ENCODE measurements at places on chromosomes 7 and 10.

- DNase-seq = no peak
Observed at GRCh38 chr7:71131256-71132126, 453 bp upstream of the GALNT17 start.

DNA sequence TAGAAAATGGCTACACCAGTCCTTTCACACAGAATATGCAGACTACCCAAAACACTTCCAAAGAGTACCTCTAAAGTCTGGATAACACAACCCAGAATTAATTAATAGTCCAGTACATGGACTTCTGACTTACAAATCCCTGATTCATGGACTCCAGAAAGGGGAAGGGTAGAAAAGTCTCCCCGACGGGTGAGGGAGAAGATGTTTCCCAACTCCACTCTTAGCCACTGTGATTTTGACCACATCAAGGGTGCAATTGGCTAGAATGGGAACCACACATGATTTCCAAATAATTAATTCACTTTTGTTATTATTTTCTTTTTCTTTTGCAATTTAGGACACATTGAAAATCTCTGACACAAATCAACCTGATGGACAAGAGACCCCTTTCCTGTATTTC lies 1.4 kb downstream of the TMEM130 start:
- peak; percentile 49 for DNase-seq

DNA sequence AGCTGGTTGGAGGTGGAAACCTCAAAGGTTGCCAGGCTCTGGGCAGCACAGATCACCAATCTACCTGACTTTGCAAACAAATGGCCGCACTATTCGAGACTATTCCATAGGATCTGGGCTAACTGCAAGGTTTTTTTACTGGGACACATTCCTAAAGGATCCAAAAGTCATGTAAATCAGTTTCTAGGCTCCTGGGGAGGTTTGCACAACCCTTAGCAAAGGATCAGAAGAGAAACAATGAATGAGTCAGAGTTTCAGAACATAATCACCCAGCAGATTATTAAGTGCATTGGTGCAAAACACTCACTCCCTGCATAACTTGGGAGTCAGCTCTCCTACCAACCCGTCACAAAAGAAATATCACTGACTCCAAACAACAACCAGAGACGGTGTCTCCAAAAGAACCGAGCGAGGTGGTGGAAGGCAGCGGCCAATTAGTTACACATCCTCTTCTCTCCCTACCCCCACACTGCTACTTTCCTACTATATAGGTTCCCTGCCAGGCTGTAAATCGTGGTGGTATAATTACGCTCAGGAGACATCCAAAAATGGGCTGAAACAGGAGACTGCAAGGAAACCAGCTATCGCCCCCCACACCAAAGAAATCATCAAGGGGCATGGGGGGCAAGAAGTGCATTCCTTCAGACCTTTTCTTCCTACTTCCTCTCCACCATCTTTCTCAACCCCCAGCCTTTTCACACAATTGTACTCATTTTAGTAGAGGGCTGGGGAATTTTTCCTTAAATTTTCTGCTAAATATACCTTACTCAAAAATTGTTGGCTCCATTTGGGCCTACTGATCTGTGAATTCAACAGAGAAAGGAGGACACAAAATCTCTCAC lies 3.2 kb downstream of the UBE2H start:
- peak; percentile 64 for DNase-seq

- DNase-seq = peak; percentile 68
Observed at GRCh38 chr10:94361171-94361794, 1.5 kb downstream of the NOC3L start.

- no peak for DNase-seq
Observed at GRCh38 chr10:129568583-129569344, 101.7 kb downstream of the MGMT start.

- peak; percentile 59 for DNase-seq
Observed at GRCh38 chr10:80443531-80443974, 10.6 kb upstream of the TSPAN14 start.

DNA sequence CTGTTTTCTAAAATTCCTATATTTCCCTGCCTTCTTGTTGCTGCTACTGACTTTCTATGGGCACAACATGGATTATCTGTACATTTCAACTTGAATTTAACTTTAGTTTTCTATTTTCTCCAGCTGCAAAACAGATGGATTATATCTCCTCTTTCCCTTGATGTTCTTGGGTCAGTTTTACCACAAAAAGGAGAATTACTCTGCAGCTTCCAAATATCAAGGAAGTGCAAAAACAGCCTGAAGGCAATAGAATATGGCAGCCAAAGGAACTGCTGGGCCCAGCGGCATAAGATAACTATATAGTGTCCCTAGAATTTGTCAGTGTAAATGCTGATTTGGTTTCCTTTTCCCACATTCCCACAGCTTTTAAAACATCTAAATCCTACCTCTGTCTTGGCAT lies 29.1 kb downstream of the CPED1 start:
- no peak for DNase-seq

Data from suppressor macrophage treated with lipopolysaccharide for 4 hours (primary cell).